ENCODE measurements at places on chromosomes 2 and 18.

- DNase-seq = no peak
Measured at GRCh38 chr2:69932596-69932922, 17.6 kb downstream of the MXD1 start.

DNA sequence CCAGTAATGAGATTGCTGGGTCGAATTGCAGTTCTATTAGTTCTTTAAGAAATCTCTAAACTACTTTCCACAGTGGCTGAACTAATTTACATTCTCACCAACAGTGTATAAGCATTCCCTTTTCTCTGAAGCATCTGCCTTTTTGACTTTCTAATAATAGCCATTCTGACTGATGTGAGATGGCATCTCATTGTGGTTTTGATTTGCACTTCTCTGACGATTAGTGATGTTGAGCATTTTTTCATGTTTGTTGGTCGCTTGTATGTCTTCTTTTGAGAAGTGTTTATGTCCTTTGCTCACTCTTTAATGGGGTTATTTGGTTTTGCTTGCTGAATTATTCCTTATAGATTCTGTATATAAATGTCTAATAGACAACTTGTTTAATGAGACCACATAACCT is 69.6 kb upstream of the UGP2 start:
- no peak for DNase-seq

GRCh38 chr18:52000435-52000834 is 339.6 kb upstream of the DCC start:
- no peak for DNase-seq

GRCh38 chr2:161075701-161076100 is 84.5 kb upstream of the TANK start:
- no peak for DNase-seq

DNA sequence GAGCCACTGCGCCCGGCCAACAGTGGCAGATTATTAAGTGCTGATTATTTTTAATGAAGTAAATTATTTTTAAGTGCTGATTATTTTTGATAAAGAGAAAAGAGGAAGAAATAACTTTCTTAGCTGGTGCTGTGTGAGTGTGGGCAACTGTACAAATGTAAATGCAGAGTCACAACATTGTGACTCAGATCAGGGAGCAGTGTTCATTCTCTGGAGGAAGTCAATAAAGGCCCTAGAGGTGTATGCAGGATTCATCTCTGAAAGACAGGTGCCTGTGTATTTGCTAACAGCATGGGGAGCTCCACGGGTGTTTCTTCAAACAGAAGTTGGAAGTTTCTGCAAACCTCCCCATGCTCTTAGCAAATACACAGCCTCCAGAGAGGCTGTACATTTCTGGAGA is 6.2 kb downstream of the KRTCAP3 start:
- DNase-seq = no peak

- no peak for DNase-seq
Measured at GRCh38 chr2:36528274-36528673, 69.7 kb downstream of the FEZ2 start.

- DNase-seq = no peak
Measured at GRCh38 chr2:60433018-60433596, 120.3 kb downstream of the BCL11A start.

GRCh38 chr18:57845605-57846074 is 42.5 kb upstream of the ATP8B1 start:
- no peak for DNase-seq

GRCh38 chr2:120442541-120442922 is 96.6 kb downstream of the INHBB start:
- no peak for DNase-seq

GRCh38 chr2:204021290-204022081 is 84.9 kb downstream of the ICOS start:
- no peak for DNase-seq

DNA sequence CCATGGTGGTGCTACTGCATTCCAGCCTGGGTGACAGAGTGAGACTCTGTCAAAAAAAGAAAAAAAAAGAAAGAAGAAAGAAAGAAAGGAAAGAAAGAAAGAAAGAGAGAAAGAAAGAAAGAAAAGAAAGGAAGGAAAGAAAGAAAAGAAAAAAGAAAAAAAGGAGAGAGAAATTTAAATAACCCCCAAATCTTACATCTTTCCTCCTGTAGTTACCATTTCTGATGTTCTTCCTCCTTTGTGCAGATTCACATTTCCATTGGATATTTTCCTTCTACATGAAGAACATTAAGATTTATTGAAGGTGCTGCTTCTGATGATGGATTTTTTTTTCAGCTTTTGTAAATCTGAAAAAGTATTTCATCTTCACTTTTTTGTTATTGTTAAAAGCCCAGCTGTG is 97.4 kb upstream of the TGFA start:
- DNase-seq = no peak

- DNase-seq = peak; percentile 91
Measured at GRCh38 chr2:165469417-165469816, at the start of gene CSRNP3. Gene CSRNP3, plus strand, starts transcription at chr2:165469698. Its CDS starts 125,368 bp downstream, at chr2:165595066.
